ENCODE measurements at places on chromosomes 7 and 10. TPM values are rescaled to one million over a fixed set of nuclear protein-coding genes. Genes with fewer than 3 reads are reported as not detected.

- no peak for DNase-seq
Measured at GRCh38 chr7:138835087-138835486, 37.1 kb upstream of the ATP6V0A4 start.

DNA sequence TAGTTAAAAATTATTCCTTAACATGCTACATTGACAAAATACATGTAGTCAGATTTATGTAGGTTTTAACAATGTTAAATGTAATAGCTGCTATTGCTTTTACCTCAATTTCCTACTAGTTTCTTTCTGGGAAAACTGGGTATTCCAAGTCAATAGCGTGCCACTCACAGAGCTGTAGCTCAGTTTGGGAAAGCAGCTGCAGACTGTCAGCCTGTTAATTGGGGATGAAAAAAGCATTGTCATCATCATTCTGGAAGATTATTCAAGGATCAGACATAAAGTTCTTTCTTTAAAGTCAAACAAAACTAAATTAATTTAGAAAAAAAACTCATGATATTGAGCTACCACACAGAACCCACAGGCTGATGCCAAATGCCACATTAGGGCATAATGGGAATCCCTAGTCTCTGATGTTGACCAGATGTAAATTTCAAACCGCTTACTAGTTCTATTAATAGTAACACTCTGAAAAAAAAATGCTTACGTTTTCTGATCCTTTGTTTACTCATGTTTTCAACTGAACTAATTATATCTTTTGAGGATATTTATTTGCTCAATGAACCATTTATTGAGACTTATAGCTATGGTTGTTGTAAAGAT lies 19.6 kb upstream of the AGMO start:
- no peak for DNase-seq

GRCh38 chr10:110392868-110393740 lies 88.4 kb upstream of the SMNDC1 start:
- no peak for DNase-seq

The NCF1 gene
- polyA plus RNA-seq = 1.1 TPM

Measured in right cardiac atrium (tissue), 5 donors.